ENCODE measurements at places on chromosomes 3 and 15.

- no peak for DNase-seq
Observed at GRCh38 chr3:145411605-145412004, 749.4 kb downstream of the PLOD2 start.

DNA sequence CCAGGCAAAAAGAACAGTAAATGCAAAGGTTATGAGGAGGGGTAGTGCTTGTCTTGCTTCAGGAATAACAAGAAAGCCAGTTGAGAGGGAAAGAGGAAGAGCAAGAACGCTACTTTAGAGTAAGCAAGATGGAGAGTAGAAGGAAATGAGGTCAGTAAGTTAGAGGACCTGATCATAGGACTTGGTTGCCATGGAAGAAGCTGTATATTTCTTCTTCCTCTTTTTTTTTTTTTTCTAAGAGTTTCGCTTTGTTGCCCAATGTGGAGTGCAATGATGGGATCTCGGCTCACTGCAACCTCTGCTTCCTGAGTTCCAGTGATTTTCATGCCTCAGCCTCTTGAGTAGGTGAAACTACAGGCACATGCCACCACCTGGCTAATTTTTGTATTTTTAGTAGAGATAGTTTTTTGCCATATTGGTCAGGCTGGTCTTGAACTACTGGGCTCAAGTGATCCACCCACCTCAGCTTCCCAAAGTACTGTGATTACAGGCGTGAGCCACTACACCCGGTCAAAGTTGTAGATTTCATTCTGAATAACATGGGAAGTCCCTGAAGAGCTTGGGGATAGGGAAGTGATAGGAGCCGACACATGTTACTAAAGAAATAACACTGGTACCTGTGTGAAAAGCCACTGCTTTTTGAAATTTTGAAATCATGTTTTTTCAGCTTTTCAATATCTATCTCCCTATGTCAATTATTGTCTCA lies 527.9 kb upstream of the NAALADL2 start:
- DNase-seq: no peak

- no peak for DNase-seq
Observed at GRCh38 chr3:191262650-191263049, 63.6 kb downstream of the OSTN start.

DNA sequence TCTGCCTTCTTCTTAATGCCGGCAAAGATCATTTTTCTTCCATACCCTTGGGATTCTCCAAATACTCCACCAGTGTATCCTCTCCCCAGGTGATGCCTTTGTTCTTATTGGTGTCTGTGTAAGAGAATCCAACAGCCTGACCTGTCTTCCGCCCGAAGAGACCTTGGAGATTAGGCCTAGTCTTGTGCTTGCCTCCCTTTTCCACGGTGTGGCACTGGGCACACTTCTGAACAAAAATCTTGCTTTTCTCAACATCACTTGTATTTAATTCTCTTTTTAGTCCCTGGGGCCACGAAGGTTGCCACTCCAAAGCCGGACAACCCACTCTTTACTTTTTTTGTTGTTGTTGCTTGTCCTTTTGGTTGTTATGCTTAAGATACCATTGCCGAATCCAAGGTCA lies 14.0 kb upstream of the EMC3 start:
- DNase-seq: no peak

GRCh38 chr3:127730666-127731295 lies 58.0 kb downstream of the ABTB1 start:
- no peak for DNase-seq

- DNase-seq: no peak
Observed at GRCh38 chr3:2652386-2652785, 457.8 kb downstream of the IL5RA start.

GRCh38 chr3:195703776-195704175 lies 17.0 kb upstream of the MUC20 start:
- DNase-seq: no peak

DNA sequence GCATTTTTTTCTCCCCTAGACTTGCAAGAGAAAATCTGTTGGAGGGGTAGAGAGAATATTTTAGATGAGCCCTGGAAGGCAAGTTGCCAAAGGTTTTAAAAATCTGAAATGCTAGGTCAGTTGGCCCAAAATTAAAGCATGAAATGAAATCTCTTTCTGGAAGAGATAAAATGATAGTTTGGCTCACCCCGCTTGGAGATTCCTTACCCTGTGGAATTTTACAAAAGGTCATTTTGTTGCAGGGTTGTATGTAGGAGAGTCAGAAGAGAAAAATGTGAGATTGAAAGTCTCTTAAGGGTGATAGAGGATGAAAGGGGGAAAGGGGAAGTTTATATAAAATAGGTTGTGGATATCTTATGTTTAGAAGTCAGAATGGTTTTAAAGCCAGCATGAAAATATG lies 277.8 kb downstream of the CD47 start:
- no peak for DNase-seq

DNA sequence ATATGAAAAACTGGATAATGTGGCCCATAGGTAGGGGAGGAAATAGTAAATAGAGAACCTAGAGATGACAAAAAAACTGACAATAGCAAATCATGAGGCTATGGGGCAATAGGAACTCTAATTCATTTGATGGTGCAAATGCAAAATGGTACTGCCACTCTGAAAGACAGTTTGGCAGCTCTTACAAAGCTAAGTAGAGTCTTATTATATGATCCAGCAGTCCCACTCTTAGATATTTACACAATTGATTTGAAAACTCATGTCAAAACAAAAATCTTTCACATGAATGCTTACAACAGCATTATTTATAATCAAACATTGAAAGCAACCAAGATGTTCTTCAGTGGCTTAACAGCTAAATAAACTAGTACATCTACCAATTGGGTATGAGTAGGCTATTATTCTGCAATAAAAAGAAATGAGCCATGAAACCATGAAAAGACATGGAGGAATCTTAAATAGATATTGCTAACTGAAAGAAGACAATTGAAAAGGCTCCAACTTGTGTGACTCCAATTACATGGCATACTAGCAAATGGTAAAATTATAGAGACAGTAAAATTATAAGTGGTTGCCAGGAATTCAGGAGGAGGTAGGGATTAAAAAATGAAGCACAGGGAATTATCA lies 321.8 kb upstream of the STAC start:
- DNase-seq: no peak

DNA sequence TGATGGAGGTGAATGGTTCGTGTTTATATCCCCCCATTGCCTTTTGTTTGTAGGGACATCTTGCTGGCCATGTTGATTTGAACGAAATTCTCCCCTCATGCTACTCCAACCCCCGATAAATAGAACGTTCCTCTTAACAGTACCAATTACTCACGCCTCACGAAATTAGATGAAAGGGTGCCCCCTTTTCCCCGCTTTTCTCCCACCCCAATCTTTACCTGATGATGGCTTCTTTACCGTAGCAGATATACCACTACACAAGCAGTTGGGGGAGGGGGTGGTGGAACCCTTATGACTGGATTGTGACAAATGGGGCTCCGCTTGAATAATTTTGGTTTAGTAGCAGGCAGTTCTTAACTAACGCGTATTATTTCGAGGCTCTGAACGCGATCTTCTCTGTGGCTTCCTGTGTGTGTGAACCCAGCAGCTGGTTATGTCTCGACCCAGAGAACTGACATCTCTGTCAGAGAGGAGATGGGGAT lies 1.1 kb downstream of the PIAS1 start:
- DNase-seq: peak; percentile 43

- DNase-seq: no peak
Observed at GRCh38 chr15:49769225-49769624, 148.4 kb downstream of the DTWD1 start.

DNA sequence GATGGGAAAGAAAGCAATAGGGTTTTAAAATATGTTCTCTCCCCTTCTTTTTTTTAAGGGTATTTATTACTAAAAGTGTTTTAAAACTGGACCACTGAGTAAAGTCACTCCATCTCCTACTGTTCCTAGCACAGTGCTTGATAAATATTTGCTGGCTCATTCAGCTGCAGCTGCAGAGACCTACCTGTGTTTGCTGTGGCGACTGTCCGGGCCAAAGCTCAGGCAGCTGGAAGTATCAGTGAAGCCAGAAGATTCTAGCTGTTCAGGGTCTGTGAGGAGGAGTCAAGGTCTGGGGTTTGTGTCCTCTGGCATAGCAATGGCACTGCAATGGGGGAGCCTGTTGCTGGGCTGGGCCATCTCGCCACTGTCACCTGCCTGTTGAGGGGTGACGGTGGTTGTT lies 109.9 kb downstream of the RPLP1 start:
- DNase-seq: peak; percentile 56

DNA sequence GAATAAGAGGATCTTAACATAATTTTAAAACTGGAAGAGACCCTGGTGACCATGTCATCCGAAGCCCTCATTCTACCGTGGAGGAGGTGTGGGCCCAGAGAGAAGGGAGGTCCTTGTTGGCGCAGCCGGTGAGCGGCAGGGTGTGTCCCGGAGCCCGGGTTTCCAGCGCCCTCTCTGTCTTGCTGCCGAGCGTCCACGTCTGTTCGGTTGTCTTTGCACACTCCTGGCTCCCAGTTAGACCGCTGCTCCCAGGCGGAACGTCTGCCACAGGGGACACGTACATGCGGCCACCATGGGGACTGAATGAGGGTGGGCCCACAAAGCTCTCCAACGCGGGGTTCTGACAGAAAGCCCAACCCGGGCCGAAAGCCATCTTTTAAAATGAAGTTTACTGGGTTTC lies 6.6 kb upstream of the MUC4 start:
- no peak for DNase-seq

DNA sequence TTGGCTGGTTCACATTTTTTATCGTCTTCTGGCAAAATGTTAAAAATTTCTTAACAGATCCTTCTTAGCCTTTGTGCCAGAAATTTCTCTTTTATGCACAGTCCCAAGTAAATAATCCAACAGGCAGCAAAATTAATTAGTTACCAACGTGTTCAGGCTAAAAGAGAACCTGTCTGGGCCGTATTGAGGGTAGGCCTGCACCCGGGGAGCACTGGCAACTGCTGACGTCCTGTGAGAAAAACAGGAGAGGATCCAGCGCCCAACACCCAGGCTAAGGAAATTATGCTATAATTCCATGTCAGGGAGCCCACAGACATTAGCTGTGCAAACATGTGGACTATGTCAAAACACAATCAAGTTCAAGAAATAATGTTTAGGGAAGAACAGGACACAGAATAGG lies 30.7 kb upstream of the CSTA start:
- no peak for DNase-seq

- DNase-seq: no peak
Observed at GRCh38 chr15:68623301-68623892, 44.6 kb downstream of the CORO2B start.

DNA sequence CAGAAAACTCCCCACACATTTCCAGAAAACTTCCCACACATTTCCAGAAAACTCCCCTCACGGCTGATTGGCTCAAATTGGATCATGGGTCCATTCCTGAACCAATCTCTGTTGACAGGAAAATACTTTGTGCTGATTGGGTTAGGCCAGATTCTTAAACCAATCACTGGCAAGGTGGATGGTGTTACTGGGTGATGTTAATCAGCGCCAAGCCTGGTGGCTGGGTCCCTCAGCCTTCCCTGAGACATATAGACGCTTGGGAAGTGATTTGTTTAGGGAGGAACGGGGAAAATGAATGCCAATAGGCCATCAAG lies 199.4 kb upstream of the UBE2E2 start:
- DNase-seq: no peak

- DNase-seq: no peak
Observed at GRCh38 chr3:161081633-161082032, 23.5 kb downstream of the B3GALNT1 start.

DNA sequence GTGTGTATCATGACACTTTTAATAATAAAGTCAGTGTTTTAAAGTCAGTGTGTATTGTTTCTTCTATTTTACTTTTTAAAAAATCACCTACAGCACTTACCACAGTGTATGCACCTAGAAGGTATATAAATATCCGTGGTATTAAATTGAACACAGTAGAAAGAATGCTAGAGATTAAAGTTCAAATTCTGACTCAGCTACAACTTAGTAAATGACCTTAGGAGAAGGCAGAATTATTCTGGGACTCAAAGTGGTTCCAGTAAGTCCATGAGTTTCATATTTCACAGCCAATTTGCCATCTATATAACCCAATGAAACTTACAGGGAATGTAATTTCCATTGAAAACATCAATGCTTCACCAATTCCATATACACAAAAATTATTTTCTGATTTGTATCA lies 52.7 kb upstream of the MAP4 start:
- no peak for DNase-seq

- DNase-seq: no peak
Observed at GRCh38 chr3:141840737-141841544, 35.5 kb upstream of the ATP1B3 start.

GRCh38 chr3:155423526-155424322 lies 130.2 kb upstream of the STRIT1 start:
- no peak for DNase-seq

GRCh38 chr15:50943638-50944037 lies 35.2 kb downstream of the AP4E1 start:
- DNase-seq: no peak

- DNase-seq: peak; percentile 40
Observed at GRCh38 chr15:64856429-64857145, 14.9 kb downstream of the PLEKHO2 start.

DNA sequence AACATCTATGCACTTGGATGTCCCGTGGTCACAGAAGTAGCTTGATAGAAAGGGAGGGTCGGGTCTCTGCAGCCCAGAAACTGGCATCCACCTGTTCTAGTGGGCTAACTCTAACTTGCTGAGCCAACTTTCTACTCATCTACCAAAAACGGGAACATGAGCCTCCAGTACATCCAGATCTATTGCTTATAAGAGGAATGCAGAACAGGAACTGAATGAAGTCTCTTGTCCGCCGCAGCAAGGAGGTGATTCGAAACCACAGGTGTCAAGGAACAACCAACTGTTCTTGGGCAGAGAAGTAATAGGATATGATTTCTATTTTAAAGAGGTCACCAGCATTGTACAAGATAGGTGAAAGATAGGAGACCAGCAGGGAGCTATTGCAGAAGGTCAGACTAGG lies 17.9 kb downstream of the TERC start:
- no peak for DNase-seq

GRCh38 chr15:74431645-74432044 lies 2.1 kb downstream of the SEMA7A start:
- no peak for DNase-seq

DNA sequence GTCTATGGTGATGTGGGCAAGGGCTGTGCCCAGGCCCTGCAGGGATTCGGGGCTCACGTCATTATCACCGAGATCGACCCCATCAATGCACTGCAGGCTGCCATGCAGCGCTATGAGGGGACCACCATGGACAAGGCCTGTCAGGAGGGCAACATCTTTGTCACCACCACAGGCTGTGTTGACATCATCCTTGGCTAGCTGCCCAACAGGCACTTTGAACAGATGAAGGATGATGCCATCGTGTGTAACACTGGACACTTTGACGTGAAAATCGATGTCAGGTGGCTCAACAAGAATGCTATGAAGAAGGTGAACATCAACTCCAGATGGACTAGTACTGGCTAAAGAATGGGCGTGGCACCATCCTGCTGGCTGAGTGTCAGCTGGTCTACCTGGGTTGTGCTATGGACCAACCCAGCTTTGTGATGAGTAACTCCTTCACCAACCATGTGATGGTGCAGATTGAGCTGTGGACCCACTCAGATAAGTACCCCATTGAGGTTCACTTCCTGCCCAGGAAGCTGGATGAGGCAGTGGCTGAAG lies 6.1 kb upstream of the USP8 start:
- DNase-seq: no peak

All from HuH-7 (cell line).